ENCODE measurements at places on chromosomes 7 and 10.

DNA sequence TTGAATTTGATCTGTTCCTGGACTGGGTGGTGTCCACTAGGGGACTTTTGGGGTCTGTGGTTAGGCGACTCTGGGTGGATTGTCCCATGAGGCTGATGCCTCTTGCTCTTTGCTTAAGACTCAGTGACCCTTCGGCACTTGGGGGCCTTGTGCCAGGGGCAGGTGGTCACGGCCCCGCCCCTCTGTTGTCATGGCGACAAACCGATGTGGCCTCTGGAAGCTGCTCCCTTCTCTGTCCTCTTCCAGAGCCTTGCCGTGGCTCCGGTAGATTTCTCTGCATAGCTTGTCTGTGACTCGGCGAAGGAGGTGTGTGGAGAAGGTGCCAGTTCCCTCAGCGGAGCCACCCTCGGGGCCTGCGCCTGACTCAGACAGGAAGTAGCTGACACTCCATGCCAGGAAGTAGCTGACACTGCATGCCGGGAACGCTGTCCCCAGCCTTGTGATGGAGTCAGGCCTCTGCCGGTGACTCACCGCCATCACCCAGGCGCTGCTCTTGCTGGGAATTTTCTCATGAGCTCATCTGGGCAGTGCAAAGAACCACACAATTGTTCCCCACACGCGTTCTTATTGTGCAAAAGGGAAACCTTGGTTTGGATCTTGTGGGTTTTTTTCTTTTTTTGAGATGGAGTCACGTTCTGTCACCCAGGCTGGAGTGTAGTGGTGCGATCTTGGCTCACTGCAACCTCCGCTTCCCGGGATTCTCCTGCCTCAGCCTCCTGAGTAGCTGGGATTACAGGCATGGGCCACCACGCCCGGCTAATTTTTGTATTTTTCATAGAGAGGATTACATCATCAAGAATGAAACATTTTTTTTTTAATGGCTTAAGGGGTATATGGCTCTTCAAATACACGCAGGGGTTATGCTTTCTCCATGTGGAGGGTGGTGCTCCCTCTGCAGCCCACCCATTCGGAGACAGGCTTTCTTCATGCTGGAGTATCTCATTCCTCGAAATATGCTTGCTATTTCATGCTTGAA, 72.6 kb downstream of the PFKFB3 start:
- DNase-seq = no peak

DNA sequence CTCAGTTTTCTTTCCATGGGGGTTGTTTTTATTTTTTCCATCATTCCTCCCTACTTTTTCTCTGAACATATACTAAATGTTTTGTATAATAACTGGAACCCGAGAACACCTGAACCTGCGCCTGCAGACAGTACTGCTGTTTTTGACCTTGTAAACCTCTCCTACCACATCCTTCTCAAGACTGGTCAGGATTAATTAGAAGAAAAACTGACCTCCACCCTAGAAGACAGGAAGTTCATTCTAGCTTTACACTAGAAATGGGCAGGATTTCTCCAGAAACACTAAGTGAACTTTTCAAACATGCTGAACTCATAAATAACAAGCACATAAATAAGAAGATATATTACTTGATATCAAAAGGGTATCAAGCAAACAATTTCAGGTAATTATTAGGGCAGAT, 751 bp upstream of the HYCC1 start:
- DNase-seq = no peak

GRCh38 chr10:111109501-111110242, 32.8 kb downstream of the ADRA2A start:
- no peak for DNase-seq

DNA sequence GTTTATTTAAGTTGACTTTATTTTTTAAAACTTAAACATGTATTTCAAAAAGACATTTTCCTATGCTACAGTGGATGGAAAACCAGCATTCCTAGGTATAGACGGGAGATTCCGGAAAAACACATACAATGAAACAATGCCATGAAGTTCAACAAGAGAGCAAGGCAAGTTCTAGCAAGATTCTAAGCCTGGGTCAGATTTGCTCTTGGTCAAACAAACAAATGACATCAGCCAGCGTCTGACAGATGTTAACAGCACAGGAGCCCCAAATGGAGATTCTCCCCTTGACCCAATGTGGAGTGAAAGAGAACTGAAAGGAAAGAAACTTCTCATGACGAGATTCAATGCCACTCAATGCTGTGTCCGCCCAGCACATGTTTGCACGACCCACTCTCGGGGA, 149.9 kb downstream of the NEURL1 start:
- no peak for DNase-seq

- DNase-seq = no peak
Observed at GRCh38 chr7:98357751-98358161, 43.1 kb downstream of the BAIAP2L1 start.

GRCh38 chr7:112206991-112207592, 597 bp downstream of the ZNF277 start:
- DNase-seq = no peak

GRCh38 chr7:787332-788240, 44.7 kb upstream of the SUN1 start:
- no peak for DNase-seq

DNA sequence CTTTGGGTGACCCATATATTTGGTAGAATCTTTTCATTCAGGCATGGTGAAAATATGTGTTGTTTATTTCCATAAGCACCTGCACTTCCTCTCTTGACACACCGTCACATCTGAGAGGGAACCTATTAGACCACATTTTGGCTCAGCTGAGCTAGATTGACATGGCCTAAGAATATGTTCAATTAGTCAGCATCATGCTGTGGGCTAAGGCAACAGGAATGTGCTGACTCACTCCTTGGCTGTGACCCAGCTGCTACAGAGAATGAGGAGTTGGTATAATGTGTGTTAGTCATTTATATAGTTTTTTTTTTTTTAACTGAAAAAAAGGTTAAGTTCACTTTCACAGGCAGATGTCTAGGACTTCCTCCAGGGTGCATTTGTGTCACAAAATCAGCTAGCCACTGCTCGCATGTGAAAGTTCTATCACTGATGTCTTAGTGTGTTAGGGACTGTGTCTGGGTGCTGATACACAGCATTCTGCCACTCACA, 180.6 kb downstream of the SEMA3E start:
- DNase-seq = no peak

GRCh38 chr10:121379013-121379412, 219.2 kb downstream of the FGFR2 start:
- DNase-seq = no peak

GRCh38 chr10:46523962-46524471, 32.4 kb downstream of the GPRIN2 start:
- no peak for DNase-seq

DNA sequence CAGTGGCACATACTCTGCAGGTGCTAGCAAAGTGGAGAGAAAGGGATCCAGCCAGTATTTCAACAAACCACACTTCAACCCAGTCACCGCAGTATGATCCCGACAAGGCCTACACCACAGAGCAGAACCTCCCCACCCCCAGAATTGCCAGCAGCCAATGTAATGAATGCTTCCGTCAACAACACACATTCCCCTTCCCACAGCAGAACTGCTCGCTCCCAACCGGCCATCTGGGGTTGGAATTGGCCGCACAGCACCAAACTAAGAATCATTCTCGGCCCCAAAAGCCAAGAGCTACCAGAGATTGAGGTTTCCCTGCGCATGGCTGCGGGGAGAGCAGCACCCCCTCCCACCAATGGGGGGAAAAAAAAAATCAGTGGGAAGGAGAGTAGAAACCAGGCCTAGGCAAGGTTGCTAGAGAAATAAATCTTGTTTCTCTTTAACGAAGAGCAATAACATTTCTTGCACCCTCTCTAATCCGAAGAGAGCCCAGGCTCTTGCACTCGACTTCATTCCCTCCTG, 1.1 kb downstream of the WASL start:
- no peak for DNase-seq

GRCh38 chr7:5237286-5237685, 45.5 kb upstream of the SLC29A4 start:
- no peak for DNase-seq

- no peak for DNase-seq
Observed at GRCh38 chr10:100567826-100568225, 32.1 kb downstream of the HIF1AN start.

GRCh38 chr7:69768986-69769595, 170.8 kb downstream of the AUTS2 start:
- DNase-seq = no peak

DNA sequence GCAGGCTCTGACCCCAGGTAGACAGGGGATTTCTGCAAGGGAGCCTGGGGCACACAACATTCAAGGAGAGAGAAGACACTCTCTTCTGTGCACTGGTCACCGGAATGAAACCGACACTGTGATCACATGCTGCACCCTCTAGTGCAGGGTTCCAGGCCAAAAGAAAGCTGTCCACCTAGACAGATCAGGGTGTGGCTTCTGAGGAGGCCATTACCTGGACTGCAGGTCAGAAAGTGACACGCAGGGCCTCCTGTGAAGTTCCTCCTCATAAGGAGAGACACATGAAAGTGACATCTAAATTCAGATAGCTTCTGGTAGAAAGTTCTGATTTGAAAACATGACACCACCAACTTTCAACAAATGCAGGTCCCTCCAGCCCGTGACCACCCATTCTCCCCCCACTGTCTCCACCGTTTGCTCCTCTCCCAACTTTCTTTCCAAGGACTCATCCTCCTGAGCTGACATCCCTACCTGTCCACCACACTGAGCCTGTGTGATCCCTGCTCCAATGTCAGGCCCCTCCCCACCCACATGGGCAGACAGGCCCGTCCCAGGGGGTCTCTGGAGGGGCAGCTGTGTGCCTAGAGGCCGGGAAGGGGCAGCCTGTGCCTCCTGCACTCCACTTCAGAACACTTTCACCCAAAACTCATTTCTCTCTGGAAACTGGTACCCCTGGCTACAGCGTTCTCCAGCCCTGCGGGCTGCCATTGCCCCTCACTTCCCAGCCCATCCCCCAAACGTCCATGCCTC, 198.0 kb downstream of the TNS3 start:
- DNase-seq = no peak

- no peak for DNase-seq
Observed at GRCh38 chr10:132508581-132509443, 28.8 kb upstream of the INPP5A start.

- DNase-seq = no peak
Observed at GRCh38 chr7:24216576-24217125, 67.3 kb upstream of the NPY start.

- DNase-seq = no peak
Observed at GRCh38 chr7:4766666-4767519, 8.5 kb upstream of the AP5Z1 start.

DNA sequence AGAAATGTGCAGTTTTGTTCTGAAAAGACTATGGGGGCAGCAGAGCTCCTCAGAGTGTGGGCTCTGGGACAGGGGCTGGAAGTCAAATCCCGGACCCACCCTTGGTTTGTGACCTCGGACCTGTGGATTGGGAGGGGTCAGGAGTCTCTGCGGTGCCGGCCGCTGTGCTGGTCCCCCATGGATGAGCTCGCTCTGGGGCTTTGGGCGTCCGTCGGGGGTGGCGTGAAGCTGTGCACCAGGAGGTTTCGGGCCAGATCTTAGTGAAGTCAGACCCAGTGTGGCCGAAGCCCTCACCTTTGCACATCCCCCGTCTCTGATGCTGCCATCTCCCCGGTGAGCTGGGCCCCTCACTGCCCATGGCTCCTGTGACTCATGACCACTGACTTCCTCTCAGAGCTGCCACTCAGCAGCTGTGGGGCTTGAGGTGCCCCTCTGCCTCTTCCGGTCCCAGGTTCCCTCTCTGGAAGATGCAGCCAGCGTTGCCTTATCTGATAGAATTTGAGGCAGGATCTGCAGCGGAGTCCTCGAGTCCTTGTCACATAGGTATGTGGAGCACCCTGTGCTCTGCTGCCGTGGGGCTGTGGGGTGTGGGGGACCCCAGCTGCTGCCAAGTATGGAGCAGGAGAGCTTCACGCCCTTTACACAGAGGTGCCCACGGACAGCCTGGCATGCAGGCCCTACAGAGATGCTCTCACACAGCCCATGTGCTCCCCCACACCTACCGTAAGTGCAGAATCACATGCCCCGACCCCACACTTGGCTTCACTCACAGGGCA, 11.4 kb upstream of the SCART1 start:
- no peak for DNase-seq

- DNase-seq = no peak
Observed at GRCh38 chr10:119189811-119190282, 11.2 kb upstream of the PRDX3 start.

DNA sequence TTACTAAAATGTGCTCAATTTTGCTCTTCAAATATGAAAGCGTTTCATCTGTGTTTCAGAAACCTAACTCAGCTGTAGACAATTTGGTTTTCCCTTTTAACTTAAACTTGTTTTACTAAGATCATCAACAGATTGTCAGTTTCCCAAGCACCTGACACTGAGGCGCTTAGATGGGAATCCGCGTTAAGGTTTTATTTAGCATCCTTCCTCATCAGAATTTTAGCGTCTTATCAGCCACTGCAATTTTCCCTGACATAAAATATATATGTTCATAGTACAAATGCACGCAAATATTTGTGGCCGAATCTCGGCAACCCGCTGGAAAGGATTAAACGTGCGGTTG, 1.2 kb downstream of the SGCE start:
- no peak for DNase-seq

DNA sequence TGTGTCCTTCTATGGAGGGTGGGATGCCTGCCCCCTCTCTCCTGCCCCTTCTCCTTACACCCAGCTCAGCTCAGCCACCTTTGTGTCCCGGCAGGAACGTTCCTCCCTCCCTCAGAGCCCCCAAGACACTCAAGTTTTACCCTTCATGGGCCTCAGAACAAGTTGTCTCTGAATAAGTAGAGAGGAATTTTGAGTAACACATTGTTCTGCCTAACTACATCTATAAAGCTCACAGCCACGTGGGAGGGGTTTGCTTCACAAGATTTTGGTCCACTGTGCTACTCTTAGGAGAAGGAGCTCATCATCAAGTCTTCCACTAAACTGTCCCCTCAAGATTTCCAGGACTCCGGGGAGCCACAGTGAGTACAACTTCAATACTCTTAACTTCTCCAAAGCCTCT, 51.6 kb upstream of the ZNF32 start:
- DNase-seq = no peak

GRCh38 chr10:132724446-132724845, 61.5 kb downstream of the NKX6-2 start:
- DNase-seq = no peak

DNA sequence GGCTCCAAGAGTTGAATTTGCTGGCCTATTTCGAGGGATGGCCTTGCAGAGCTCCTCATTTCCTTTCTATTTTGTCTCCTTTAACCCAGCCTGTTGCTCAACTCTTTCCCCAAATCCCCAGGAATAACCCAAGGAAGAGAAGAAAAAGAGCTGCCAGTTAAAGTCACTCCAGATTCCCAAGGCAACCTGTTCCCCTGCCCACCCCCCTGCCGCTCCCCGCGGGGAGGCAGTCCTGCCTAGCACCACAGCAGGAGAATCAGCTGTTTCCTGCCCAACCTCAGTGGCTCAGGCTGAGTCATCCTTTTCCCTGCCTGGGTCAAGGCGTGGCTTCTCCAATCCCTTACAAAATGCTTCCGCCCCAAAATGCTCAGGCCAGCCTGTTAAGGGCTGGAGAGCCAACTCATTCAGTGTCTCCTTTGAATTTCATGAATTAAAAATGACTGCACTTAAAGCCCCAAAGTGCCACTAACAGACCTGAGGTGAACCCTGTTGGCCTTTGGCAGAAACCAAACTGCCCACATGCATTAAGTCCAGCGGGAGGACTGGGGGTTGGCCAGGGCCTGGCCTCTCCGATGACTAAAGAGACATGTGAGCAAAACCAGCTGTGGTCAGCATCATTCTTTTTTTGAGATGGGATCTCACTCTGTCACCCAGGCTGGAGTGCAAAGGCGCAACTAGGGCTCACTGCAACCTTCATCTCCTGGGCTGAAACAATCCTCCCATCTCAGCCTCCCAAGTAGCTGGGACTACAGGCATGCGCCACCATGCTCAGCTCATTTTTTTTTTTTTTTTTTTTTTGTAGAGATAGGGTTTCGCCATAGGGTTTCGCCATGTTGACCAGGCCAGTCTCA, 83.2 kb upstream of the KIF5B start:
- DNase-seq = no peak

GRCh38 chr7:150838965-150839650, 13.2 kb upstream of the AOC1 start:
- no peak for DNase-seq

Data from D721Med (cell line).